ENCODE measurements at places on chromosomes 11 and 22.

DNA sequence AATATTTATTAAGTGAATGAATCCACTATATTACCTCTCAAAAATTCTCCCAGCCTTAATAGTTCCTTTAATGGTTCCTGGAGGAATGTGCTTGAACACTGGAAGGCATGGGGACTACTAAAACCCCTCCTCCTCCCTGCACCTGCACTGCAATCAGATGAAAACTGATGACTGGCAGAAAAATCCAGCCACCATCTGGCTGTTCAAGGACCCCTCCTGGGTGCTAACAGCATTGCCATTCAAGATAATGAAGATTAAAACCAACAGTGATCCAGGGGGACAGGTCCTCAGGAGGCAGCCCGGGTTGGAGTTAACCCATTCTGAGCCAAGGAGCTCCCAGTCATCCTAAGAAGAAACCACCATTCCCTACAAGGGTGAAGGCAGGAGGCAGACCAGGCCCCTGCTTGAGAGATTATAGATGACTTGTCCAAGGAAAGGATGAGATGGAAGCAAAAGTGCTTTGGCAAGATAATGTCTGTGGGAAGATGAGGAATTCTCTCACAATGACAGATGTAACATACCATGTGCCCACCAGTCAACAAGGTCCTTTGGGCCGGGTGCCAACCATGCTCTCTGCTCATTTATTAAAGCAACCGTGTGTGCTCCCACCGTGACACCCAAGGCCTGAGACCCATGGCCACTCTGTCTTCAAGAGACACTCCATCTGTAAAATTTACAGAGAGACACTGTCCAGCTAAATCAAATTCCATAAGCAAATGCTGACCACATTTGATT is 90.6 kb downstream of the LARGE1 start:
- DNase-seq = no peak

DNA sequence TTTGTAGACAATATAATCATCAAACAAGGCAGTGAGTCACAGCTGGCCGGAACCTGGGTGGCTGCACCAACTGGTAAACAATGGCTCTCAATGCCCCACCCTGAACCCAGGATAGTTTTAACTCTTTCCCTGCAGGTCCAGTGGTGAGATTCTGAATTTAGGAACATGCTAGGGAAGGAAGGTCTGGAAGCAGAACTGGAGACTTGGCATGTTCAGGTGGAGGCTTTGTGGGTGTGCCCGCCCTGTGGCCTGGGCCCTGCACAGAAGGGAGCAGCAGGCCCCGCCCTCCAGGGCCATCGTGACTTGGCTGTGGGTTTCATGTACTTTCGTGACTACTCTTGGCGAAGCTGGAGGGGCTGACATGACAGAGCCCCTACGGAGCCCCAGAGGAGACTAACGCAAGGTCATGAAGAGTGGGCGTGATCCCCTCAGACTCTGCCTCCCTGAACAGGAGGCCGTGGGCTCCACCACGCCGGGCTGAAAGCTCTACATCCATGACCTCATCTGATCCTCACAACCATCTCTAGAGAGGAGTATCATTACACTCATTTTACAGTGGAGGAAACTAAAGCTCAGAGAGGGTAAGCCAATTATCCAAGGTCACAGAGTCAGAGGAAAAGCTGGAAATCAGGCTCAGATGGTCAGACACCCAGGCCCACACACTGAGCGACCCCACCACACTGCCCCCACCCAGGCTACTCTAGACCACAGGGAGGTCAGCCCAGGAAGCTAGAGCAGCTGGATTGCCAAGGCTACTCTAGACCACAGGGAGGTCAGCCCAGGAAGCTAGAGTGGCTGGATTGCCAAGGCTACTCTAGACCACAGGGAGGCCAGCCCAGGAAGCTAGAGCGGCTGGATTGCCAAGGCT is 27.3 kb downstream of the MAFF start:
- peak; percentile 74 for DNase-seq

- DNase-seq = peak; percentile 51
Measured at GRCh38 chr11:112503410-112503809, 242.8 kb upstream of the PLET1 start.

- DNase-seq = no peak
Measured at GRCh38 chr22:49575703-49576081, 252.0 kb downstream of the BRD1 start.

DNA sequence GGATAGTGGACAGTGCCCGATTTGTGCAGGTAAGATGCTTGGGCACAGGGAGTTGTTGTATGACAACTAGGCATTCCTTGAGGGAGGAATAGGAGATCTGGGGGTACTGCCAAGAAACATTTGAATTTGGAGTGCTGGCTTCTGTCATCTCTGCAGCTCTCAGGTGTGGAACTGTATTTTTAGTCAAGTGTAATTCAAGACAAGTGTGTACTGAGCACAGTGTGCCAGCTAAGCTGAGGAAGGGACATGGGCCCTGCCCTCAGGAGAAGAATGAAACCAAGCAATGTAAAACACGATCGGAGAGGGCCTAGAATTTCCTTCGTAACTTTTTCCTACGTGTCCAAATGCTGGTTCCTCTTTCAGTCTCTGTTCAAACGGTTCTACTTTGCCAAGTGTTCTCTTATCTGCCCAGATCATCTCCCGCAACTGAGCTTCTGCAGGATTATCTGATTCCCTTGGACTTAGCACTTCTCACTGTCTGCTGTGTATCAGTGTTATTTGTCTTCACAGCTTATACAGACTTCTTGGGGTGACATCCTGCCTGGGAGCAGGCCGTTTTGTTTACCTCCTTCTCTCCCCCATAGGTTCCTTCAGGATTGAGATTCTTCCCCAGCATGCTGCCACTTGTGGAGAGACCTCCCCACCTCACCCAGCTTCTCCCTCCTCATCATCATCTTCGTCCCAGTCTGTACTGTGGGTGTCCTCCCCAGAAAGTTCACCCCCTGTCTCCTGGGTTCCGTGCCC is 27.6 kb downstream of the ART5 start:
- no peak for DNase-seq

- DNase-seq = no peak
Measured at GRCh38 chr11:102268985-102269470, 48.3 kb upstream of the BIRC3 start.

DNA sequence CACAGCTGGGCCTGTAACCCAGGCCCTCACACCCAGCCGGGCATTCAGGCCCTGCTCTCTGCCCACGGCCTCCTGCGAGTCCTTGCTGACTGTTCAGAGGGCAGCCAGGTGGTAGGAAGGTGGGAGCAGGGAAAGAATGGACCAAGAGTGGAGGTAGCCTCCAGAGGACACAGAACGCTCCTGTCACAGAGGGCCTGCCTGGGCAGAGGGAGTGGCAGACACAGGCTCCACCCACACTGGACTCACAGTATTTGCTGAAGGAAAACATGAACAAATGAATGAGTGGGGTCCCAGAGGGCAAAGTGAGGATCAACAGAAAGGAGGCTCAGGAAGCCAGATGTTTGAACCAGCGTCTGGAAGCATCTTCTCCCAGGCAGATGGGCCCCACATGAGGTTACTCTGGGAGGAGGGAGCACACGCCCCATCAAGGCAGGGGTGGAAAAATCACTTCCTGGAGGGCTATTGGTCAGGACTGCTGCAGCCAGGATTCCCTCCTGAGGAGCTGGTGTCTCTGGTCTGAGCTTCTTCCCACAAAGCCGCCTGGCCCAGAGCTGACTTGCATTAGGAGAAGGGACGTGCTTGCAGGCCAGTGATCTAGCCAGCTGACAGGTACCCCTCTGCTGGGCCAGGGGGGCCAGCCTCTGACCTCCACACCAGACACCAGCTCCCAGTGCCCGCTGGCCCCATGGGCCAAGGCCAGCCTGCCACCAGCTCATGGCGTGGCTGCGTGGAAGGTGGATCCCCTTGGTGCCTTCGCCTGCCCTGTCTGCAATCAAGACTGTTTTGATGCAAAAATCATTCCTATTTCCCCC is 84.0 kb downstream of the THAP12 start:
- DNase-seq = no peak

DNA sequence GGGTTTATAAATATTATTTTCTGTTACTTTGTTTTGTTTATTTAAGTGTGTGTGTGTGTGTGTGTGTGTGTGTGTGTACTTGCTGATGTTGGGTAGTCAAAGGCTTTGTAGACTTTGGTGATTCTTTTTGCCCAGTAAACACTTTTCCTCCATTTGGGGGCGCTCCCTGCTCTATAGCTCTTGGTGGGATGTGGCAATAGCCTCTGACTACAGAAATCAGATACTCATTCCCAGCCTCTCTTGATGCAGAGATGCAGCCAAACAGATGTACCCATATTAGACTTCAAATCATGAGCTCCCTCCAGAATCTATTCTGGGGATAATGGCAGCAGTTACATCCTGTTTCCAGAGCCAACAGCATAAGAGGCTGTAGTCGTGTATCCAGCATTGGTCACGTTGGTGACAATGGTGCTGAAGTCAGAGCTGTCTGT is 33.4 kb upstream of the APOL5 start:
- DNase-seq = no peak

DNA sequence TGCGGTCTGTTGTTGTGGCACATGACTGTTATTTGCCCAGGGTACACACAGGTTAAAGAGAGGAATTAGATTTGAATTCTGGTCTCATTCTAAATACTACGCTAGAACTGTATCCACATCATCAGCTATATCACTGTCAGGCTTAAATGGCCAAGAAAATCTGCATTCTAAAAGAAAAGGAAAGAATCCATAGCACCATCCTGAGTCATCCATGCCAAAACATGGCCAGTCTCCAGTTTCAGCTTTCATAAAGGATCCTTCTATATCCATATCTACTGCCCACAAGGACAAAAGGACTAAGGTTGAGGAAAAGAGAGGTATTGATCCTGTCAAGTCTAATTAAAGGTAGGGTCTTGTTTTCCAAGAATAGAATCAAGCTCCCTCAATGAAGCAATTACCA is 73.6 kb upstream of the GDPD4 start:
- DNase-seq = peak; percentile 11

DNA sequence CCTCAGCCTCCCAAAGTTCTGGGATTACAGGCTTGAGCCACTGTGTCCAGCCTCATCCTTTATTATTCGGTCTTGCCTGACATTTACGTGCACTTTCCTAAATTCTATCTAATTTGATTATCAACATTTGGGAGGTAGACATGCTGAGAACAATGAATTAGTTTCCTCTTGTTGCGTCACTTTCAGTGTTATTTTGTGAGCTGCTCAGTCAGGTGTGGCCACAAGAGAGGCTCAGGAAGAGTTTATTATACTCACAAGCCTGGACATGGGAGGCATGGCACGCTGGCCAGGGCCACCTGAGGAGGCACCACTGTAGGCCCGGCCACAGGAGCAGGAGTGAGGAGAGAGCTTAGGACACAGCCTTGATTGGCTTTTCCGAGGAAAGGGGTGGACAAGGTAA is 59.7 kb upstream of the RBFOX2 start:
- DNase-seq = no peak

DNA sequence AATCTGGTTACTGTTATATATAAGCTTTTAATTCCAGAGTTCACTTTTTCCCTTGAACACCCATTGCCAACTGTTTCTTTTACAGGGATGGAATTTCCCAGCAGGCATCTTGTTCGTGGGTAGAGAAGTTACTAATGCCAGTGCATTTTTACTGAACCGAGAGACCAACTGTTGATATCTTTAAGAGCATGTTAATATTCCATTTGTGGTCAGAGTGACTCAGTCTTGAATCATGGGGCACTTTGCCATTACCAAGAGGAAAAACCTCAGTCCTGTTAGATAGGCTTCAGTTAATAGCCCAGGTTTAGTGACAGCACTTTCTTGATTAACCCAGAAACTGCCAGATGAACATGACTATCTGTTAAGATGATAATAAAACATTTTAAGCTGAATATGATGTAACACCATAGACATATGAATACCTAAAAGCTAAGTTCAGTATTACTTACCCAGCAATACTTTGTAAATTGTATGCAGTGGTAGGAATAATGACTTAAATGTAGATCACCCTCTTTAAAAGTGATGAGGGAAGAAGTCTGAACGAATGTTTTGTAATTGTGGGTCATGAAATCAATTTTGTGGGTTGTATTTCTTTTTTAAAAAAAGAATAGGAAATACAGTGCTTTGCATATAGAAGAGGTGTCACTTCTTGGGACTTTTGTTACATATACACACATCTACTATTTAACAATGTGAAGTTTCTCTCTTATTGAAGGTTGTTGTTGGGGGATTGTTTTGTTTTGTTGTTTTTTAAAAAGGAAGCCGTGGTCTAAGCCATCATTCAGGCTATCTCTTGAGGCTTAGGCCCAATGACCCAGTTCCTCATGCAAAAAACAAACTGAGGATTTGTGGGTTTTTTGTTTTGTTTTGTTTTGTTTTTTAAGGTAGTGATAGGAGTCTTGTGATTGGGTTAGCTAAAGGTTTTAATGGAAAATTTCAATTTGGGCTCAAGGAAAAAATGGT is 79.2 kb upstream of the GRIK4 start:
- DNase-seq = peak; percentile 99

DNA sequence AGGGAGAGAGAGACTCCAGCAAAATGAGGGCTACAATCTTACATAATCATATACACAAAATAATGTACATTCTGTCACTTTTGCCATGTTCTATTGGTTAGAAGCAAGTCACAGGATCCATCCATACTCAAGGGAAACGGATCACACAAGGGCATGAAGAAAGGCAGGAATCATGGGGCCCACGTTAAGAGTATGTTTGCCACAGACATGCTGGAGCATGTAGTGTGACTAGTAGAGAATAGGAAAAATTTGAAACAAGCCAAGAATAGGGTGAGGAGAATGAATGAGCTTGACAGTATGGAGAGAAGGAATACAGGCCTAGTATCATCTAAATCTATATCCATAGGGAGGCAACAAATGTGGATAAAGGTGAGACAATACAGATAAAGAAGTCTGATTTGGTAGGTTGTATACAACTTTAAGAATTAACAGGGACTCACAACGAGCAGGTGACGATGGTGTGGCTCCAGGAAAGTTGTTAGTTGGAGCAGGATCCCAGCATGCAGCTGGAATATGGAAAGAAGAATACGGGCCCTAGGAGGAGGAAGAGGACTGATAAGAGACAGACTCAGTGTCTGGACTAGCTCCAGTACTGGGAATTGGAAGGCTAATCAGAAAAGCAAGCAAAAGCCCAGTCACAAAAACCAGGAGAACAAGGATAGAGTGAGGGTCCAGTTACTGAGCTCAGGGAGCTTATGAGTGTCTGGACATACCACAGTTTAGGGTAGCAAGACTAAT is 301.7 kb upstream of the PITPNB start:
- no peak for DNase-seq

DNA sequence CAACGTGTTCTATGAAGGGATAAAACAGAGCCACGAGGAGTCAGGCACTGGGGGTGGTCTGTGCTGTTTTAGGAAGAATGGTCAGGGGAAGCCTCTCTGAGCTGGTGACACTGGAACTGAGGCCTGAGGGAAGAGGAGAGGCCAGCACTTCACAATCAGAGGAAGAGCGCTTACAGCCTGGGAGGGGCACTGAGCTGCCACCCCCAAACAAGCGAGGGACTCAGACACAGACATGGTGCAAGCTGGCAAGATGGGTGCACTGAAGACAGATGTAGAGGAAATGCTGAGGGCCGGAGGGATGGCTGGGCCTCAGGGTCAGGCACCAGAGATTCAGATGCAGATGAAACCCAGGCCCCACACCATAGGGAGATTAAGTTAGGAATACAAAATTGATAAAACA is 40.0 kb upstream of the TP53I11 start:
- no peak for DNase-seq

GRCh38 chr11:109012991-109013390 is 348.1 kb downstream of the DDX10 start:
- DNase-seq = no peak
